Urinary bladder (tissue), 4 donors: ENCODE measurements at places on chromosomes 7 and 10.

GRCh38 chr7:30751696-30752273 lies at the start of gene INMT:
Gene INMT (plus strand): TSS chr7:30752135. CDS start chr7:30752151, 16 bp downstream.
- no peak for DNase-seq

DNA sequence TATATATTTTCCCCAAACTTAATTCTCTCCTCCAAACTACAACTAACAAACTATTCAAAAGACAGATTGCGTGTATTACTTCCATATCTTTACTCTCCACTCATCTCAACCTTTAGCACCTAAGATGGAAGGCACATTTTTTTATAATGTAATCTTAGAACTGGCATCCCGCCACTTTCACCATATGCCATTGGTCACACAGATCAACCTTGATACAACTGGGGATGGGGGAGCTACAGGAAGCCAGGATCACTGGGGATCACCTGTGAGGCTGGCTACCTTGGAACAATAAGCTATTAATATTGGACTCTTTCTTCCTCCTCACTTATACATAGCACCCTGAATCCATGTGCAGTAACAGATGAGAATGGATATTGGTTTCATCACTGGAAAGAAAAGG lies 469.6 kb upstream of the LRRN3 start:
- DNase-seq = no peak

DNA sequence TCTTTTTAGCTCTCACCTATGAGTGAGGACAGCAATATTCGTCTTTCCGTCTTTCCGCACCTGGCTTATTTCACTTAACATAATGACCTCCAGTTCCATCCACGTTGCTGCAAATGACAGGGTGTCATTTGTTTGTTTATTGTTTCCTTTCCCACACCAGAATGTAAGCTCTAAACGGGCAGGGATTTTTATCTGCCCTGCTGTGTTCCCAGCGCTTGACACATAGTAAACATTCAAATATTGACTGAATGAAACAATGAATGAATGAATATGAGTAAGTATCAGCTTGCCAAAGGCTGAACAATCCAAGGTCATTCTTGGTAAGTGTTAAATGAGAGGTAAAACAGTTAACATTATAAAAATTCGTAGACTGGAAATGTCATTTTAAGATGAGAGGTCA lies 12.8 kb downstream of the SH3PXD2A start:
- no peak for DNase-seq

- no peak for DNase-seq
These were observed 114.2 kb downstream of the EGFR start for GRCh38 chr7:55132890-55133551.

DNA sequence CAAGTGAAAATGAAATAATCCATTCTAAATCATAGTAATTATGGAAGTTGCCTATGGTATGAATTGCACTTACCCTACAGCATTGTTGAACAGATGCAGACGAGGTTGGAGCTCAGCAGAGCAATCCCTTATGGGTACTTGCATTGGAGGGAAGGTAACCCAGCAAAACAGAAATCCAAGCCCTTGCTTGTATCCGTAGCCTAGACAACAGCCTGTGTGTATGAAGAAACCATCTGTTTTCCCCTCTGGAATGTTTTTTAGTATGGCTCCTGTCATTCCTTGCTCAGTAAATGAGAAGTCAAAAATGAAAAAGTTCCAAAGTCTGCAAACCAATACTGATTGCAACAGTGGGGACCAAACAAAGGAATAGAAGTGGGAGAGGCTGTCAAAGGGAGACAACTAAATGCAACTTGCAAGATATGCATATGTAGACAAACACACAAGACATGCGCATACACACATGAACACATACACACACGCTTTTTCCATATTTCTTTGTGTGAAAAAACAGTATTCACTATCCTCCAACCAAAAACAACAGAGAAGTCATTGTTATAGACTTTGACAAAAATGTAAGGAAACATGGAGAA lies 260.8 kb downstream of the DYNC1I1 start:
- DNase-seq = no peak

GRCh38 chr10:6590100-6590499 lies 10.0 kb upstream of the PRKCQ start:
- DNase-seq = no peak

DNA sequence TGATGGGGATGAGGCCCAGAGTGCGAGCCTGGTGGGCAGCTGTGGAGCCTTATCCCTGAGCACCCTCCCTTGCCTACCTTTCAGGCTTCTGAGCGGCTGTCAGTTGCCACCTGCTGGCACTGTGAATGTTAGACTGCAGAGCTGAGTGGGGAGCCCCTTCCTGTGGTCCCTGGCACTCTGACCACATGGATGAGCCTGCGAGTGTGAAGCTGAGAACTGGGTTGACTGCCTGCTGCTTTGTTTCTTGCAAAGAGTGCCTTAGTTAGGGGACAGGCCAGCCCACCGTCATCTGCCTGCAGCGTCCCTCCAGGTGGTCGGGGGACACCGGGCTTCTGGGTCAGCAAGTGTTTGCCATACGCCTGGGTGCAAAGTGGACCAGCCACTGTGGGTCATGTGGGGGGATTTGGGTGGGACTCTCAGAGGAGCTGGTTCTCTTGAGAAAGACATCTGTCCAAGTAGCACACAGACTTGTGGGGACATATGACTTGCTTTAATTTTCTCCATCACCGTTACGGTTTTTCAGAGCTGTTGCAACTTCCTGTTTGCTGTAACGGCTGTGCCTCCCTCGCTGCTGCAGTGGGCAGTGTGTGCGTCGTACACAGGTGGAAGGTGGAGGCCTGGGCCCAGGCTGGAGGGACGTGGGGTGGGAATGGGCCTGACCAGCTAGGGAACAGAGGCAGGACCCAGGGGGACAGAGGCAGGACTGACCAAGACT lies 13.7 kb downstream of the INPP5A start:
- DNase-seq = no peak

GRCh38 chr10:109259293-109259692 lies 664.0 kb downstream of the XPNPEP1 start:
- no peak for DNase-seq

GRCh38 chr7:130021105-130021834 lies 29.9 kb downstream of the ZC3HC1 start:
- no peak for DNase-seq

DNA sequence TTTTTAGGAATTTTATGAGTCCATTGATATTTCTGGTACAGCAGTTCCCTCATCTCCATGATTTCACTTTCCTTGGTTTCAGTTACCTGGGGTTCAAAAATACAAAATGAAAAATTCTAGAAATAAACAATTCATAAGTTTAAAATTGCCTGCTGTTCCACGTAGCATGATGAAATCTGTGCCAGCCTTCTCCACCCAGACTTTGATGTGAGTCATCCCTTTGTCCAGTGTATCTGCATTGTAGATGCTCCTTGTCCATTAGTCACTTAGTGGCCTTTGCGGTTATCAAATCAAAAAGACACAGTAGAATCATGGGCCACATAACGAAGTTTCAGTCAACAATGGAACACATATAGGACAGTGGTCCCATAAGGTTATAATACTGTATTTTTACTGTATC lies 286.9 kb downstream of the PTEN start:
- no peak for DNase-seq

GRCh38 chr10:78847485-78847884 lies 221.3 kb upstream of the ZMIZ1 start:
- no peak for DNase-seq

- no peak for DNase-seq
These were observed 533.7 kb upstream of the POM121L12 start for GRCh38 chr7:52501696-52502095.

DNA sequence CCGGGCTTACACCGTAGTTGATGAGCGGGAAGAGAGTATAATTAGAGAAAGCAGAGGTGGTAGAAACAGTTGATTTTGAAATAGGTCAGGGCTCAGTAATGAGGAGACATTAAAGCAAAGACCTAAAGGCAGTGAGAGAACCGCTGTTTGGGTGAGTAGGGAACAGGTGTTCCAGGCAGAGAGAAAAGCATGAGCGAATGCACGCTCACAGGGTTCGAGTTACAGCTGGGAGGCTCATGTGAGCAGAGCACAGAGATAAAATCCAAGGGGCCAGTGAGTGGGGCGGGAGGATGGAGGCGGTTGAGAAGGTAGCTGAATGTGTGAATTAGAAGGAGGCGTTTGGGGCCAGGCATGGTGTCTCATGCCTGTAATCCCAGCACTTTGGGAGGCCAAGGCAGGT lies 39.9 kb downstream of the APBB1IP start:
- DNase-seq = no peak

GRCh38 chr10:79376078-79376628 lies 28.9 kb downstream of the PPIF start:
- DNase-seq = no peak

DNA sequence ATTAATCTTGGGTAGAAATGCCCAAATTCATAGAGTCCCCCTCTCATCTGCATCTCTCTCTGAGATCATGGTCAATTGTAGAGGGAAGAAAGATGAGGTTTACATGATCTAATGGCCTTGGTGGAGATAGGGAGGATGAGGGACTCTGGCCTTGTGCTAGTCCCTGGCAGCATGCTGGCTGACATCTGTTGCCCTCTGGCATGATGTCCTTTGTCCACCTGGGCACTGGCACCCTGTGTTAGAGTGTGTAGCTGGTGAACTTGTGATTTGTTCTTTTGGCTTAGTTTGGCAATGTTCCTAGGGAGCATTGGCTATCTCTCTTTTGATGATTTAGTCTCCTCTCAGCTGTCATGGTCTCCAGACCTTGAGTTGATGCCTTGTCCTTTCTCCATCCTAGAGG lies 103.2 kb downstream of the DYNC1I1 start:
- no peak for DNase-seq

DNA sequence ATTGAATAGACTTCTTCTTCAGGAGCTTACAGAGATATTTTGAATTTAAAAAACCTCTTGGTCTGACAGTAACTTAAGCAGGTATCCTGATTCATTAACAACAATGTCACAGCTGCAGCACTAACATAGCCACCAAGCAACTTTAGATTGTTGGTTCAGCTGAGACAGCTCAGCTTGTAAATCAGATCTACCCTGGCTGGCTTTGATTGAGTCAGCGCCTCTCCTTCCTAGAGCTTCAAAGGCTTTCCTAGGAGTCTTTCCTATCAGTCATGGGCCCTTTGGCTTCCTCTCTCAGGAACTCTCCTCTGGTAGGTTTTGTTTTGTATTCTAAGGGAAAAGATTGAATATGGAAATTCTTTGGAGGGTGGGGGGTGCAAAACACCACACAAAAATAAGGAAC lies 70.7 kb upstream of the STEAP4 start:
- no peak for DNase-seq

GRCh38 chr10:45429790-45430189 lies 55.8 kb downstream of the ALOX5 start:
- no peak for DNase-seq

- DNase-seq = no peak
These were observed 226.8 kb downstream of the PRPF18 start for GRCh38 chr10:13813550-13813949.

DNA sequence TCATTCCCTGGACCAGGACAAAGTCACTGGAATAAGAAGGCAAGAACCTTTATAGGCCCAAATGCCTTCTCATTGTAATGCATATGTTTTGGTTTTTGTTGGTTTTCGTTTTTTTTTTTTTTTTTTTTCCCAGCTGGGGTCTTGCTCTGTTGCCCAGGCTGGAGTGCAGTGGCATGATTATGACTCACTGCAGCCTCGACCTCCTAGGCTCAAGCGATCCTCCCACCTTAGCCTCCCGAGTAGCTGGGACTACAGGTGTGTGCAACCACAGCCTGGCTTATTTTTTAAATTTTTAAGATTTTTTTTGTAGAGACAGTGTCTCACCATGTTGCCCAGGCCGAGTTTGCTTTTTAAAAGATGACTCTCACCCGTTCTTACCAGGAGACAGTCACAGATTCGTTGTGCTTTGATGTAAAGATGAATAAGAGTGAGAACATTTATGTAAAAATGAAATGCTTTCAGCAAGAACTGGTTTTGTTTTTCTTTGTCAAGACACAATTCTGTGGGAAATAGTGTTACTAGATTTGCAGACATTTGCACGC lies 7.6 kb downstream of the IQCE start:
- no peak for DNase-seq

DNA sequence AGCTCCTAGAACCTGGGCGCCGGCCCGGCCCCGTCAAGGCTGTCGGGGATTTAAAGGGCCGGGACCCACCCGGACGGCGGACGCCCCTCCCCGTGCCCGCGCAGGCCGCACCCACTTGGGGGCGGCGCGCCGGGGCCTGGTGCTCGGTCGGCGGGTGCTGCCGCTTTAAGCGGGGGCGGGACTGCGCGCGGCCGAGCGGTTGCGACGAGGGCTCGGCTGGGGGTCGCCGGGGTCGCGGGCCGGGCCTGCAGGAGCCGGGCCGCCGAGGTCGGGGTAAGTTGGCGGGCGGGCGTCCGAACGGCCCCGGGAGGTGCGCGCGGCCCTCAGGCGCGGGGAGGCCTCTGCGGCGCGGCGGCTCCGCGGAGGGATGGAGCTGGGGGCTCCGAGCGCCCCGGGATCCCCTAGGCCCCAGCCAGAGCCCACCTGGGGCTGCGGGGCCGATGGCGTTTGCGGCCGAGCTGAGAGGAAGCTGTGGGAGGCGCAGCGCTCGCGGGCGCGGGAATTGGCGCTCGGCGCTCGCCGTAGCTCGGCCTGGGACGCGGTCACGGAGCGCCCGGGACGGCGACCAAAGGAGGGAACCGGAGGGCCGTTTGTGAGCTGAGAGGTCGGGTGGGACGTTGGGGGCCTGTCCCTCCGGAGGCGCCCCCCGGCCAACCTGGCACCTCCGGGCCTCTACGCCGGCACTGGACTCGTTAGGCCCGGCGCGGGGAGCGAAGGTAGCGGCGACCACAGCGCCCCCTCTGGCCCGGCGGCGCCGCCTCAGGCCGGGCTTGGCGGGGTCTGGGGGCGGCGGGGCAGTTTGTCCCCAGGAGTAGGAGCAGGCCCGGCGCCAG lies at the start of gene TRRAP:
Gene TRRAP (plus strand): TSS at position 168 of the 833 bp plus-strand sequence. CDS start 2,619 bp downstream, outside the sequence.
- DNase-seq = no peak

DNA sequence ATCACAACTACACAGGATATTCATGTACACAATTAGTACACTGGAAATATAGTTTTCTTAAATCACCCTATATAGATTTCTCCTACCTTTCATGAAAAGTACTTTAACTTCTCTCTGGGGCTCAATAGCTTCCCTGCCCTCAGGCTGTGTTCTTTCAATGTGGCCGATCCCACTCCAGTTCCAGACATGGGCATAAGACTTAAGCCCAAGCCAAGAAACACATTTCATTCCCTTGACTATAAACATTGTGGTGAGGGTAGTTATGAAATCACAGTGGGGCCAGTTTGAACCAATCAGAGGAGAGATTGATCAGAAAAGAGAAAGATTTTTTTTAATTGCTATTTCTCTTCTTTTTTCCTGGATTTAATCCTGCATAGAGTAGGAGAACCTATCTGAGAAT lies 904.6 kb upstream of the SORCS1 start:
- DNase-seq = no peak

DNA sequence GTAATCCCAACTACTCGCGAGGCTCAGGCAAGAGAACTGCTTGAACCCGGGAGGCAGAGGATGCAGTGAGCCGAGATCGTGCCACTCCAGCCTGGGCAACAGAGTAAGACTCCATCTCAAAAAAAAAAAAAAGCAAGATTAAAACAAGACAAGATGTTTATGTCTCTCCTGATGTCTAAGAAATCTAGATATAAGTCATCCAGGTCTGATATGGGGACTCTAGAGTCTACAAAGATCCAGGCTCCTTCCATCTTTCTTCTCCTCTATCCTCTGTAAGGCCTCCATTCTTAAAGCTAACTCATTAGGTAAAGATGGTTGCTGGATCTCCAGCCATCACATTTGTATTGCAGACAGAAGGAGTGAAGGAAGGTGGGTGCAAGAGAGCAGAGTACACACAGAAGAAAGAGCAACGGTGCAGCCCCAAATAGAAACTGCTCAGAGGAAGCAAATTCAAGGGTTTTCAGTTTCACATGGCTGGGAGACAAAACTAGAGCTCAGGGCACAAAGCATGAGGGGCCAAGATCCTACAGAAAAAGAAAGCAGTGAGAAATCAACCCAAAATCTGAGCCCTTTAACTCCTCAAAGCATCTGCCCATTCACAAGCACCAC lies 57.6 kb downstream of the USP6NL start:
- DNase-seq = no peak
